Stimulated activated CD4-positive, alpha-beta T cell treated with anti-CD3 and anti-CD28 coated beads, Interleukin-1b, Interleukin-23, amount 100 ng/mL, for 1 hour (primary cell): ENCODE measurements at places on chromosomes 11 and 22.

DNA sequence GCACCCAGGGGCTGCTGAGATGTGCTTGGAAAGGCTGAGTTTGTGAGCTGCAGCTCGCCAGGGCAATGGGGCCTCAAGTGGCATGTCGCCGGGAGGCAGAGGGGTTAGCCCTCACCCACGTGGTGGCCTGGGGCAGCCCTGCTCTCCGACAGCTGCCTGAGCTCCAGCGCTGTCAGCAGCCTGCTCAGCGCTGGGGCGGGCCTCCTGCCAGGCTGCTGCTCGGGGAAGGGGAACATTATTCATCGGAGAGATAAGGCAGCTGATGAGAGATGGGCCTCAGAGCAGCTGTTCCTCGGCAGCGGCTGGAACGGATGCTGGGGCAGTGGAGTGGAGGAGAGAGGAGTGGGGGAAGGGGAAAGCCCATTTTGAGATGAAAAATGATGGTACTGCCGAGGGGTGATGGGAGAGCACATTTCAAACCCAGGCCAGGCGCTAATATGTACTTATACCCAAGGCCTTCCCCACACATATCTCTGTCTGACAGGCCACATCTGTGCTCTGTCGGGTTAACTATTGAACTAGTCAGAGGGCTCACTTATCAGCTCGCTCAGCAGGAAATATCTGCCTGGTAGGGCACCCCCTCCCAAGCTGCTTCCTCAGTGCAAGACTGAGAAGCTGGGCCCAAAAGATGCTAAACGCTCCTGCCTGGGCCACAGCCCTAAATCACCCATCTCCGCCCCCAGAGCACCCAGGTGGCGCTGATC, 79.5 kb downstream of the TIMP3 start:
- DNase-seq: no peak

- no peak for DNase-seq
Measured at GRCh38 chr11:67507242-67507863, 609 bp downstream of the CDK2AP2 start.

- no peak for DNase-seq
Measured at GRCh38 chr22:37661160-37661924, 2.8 kb downstream of the PDXP start.

DNA sequence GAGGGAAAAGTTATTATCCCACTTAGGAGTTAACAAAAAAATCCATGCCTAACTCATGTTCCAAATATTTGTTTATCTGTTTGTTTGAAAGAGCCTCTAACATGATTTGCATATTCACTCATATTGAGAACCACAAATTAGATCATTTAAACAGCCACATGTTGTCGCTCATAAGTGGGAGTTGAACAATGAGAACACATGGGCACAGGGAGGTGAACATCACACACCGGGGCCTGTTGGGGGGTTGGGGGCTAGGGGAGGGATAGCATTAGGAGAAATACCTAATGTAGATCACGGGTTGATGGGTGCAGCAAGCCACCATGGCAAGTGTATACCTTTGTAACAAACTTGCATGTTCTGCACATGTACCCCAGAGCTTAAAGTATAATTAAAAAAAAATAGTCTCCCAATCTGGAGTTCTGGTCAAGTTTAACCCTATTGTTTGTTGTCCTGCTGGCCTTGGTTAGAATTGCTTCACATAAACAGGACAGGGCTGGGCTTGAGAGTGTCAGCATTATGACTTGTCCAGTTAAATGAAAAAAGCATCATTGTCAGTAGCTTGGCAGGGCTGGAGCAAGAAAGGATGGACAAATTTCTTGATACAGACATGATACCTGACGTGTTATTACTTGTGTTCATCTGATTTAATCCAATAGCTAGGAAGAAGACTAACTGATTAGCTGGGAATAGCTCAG, 57.8 kb upstream of the PSMA1 start:
- DNase-seq: no peak
